ENCODE measurements at places on chromosomes 1 and 21.

DNA sequence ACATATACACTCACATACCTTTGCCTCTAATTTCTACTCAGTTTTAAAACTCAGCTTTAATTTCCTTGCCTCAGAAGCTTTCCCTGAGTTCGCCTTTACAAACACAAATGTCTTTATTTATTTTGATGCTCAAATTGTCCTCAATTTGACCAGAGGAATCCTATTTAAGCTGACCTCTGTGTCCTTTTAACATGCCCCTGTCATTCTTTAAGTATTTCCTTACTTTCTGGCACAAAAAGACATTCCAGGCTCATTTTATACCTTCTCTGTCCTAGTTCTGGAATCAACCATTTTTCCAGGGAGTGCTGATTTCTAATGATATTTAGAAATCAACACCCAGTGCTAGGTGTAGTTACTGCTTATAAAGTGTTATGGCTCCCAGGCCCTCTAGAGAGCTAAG is 82.5 kb downstream of the OSBPL9 start:
- DNase-seq: no peak

DNA sequence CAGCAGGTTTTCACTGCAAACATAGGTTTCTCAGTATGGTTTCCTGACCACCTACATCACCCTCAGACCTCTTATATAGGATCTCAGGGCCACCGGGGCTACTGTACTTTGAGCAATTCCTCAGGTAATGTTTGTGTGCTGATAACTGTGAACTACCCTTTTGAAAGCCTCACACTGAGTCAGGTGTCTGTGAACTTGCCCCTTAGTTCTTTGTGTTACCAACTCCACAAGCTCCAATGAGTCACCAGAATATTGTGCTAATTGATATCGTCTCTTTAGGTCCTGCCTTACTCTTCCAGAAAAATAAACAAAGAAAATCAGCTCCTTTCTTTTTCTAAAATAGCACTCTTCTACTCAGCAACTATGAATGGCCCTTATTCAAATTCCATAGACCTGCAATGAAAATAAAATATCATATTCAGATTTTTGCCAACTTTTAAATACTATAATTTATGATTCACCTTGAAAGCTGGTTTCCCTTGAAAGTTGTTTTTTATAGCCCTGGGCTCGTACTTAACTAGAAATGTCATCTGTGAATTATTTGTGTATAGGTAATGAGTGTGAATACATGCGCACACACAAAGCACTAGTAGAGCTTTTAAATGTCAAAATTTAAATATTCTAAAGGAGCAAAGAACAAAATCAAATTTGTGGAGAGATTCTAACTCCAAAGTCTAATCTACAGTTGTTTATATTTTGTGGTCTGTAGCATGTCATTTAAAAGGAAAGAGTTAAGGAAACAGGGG is 88.1 kb upstream of the WARS2 start:
- DNase-seq: no peak

- no peak for DNase-seq
These were observed 116.5 kb upstream of the IRF2BP2 start for GRCh38 chr1:234726359-234726943.

GRCh38 chr1:25866288-25866687 is 7.0 kb upstream of the AUNIP start:
- DNase-seq: no peak

DNA sequence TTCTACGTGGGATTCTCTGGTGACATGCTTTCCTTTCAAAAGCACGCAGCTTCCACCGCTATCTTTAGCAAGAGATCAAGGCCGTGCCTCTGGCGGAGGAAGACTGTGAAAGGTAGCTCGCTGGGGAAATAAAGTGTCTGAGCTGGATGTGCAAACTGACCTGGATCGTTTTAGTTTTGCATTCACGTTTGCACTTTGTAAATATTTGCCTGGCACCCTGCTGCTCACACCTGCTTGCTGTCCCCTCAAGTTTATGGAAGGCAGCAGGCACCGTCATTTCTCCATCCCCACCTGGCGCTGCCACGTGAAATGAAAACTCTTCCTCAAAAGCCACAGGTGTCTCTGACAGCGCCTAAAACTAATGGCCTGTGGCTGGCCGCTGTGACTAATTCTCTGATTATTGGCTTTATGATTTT is 44.0 kb upstream of the TARDBP start:
- no peak for DNase-seq

DNA sequence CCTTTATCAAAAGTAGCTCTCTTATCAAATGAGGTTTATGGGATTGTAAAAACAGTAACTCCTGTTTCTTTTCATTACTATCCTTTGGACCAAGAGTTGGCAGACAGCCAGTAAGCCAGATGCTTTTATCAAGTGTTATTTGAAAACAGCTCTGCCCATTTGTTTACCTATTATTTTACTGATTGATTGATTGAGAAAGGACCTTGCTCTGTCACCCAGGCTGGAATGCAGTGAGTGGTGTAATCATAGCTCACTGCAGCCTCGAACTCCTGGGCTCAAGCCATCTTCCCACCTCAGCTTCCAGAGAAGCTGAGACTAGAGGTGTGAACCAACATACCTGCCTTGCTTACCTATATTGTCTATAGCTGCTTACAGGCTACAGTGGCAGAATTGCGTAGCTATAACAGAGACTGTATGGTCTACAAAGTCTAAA is 3.6 kb downstream of the PRKAB2 start:
- DNase-seq: no peak

DNA sequence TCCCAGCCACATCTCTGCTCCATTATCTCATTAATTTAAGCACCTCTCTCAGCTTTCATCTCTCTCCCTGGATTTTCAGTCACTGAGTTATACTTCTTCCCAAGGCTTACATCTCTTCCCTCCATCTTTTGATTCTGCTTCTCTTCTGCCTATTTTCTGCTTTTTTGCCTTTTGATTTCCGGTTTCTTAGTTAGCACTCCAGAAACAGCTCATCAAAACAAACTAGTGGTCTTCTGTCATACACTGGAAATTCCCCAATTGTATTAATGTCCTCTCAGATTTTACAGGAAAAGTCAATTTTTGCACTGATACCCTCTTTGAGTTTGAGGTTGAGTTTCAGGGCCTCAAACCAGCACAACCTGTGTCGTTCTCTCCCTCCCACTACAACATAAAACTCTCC is 1.5 kb downstream of the LCE3E start:
- no peak for DNase-seq

DNA sequence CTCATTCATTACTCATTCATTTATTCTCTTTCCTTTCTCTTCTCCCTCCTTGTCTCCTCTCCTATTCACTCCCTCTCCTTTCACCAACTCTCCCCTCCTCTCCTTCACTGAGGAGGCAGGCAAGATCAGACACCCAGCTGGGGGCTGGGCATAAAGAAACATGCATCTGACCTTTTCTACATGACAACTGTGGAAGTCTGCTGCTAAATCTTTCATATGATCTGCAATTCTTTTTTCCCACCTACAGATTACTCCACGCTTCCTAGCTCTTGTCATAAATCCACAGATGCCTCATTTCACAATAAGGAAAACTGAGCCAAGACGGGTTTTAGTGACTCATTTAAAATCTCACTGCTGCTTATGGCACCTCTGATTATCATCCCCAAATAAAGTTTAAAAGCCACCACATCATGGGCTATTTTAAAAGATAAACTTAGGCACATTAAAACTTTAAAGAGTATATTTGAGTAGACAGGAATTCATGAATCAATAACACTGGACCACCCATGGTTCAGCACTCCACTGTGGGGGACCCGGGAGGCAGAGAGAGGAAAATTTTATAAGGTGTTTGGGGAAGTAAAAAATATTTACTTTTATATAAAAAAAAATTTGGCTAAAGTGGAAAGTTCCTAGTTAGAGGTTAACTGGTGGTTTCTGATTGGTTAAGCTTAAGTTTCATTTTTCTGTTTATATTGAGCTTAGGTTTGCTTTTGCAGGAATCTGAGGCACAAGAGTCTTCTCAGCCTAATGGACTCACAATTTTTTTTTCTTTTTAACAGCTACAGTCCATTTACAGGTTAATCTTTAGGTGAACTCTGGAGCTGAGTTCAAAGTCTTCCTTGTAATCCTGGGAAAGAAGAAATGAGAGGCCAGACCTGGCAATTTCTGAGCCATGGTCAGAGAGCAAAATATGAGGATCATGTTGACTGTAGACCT is 55.8 kb upstream of the DNAH14 start:
- no peak for DNase-seq

DNA sequence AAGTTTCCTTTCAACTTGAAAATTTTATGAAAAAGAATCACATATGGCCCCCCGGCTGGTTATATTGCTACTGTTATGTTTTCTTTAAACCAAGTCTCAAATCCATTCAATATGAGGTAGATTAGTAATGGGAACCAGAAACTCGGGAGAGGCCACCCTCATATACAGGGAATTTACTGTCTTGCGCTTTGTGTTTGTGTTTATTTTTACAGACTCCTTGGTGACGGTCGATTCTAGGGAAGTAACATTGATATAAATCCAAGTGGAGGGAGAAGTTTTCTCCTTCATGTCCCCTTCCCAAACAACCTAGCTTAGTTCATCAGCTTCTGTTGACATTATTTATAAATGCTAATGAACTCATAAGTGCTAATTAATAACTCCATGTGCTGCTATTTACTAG is 163.5 kb upstream of the LMO4 start:
- DNase-seq: no peak

GRCh38 chr1:181504399-181504842 is 21.1 kb downstream of the CACNA1E start:
- DNase-seq: no peak

DNA sequence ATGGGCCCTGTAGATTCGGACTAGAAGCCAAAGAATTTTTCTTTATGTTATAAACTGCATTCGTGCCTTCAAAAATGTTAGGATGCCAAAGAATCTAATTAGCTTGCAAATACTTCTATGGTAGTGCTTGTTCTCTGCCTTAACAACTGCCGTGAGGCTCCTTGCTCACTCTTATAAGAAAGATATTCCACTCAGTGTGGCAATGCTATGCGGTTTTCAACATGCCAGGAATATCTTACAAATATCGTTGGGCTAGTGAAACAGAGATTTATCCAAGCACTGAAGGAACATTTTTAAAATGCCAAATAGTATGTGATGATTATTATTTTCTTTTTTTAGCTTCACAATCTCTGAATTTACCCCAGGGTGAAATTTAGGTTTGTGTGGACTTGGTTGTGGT is 198.2 kb downstream of the GREM2 start:
- DNase-seq: no peak

DNA sequence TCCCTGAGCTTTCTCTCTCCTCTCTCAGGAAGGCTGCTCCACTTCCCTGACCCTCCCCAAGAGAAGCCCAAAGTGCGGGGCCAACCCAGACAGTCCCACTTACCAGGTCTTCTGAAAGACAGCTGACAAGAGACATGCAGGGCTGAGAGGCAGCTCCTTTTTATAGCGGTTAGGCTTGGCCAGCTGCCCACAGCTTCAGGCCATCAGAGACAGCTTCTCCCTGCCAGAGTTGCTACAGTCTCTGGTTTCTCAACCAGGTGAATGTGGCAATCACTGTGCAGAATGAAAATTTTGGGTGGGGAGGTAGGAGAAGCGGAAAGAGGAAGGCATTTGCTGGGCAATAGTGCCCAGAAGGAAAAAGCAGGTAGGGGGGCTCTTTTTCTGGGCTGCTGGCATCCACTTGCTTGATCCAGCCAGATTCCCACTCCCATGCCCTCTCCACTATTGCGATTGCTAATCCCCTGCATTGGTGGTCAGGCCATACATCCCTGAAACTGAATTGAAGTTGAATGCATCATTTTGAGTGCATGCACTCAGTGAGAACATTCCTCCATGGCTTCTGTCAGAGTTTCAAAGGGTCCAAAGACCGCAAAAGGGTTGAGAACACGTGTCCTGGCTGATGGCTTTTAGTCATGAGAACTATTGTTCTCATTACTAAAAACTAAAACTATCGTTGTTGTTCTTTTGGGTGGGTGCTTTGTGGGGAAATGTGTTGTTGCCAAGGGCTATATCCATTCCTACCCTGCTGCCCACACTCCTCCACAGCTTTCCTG is at the start of gene S100A8:
S100A8 (minus strand) TSS at position 136 of the 773 bp plus-strand sequence. CDS start 538 bp downstream, outside the sequence.
- DNase-seq: no peak

DNA sequence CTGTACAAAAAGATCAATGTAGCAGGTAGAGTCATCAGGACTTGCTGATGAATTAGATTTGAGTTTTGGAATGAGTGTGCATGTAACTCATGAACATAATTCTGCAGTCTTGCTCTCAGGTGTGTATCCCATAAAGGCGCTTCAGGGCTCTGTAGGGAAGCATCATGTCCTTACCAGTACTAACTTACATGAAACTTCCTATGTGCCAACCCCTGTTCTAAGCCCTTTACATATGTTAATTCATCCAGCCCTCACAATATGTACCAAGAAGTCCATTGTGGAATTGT is 2.1 kb upstream of the FCRLB start:
- no peak for DNase-seq
